ENCODE measurements at places on chromosomes 1 and 21.

DNA sequence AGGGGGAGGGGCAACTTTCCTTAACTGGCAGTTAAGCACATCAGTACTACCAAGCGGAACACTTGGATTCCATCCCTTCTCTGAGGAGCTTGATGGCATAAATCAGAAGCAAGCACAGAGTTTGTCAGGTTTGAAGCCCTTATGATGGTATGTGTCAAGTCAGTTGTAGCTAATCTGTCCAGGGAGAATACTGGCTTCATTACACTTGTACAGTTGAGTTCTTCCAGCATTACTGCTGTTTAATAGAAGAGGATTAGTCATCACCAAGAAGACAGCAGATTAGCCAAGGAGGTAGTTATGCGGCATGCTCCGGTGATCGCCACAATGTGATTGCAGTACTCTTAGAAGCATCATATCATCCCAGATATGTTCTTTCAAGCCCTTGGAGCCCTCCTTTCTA, 2.1 kb upstream of the TDRD5 start:
- no peak for DNase-seq

- no peak for DNase-seq
These were observed 95.6 kb upstream of the KCNK1 start for GRCh38 chr1:233518344-233518743.

DNA sequence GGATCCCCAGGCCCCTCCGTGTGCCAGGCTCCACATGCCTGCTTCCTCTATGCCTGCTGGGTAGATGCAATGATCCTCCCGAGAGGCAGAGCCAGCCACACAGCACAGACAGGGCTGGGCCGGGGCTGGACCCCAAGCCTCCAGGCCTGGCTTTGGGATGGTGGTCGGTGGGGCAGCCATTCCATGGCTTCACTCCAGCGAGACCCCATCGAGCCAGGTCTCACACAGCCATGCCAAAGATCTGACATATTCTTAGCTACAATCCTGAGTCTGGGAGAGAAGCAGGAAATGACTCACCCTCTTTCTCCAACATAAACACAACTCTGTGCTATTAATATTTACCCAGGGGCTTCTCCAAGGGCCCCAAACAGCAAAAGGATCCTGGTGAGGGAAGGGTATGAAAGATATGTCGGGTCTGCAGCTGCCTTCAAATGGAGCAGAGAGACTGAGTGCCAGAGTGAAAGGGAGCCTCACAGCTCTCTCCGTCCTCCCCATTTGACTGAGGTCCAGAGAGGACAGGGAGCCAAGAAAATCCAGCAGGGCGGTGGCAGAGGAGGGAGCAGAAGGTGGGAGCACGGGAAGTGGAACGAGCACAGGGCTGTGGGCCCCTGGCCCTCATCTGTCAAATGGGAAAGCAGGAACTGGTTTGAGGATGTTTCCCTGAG, 639.5 kb downstream of the MATN1 start:
- peak; percentile 33 for DNase-seq

DNA sequence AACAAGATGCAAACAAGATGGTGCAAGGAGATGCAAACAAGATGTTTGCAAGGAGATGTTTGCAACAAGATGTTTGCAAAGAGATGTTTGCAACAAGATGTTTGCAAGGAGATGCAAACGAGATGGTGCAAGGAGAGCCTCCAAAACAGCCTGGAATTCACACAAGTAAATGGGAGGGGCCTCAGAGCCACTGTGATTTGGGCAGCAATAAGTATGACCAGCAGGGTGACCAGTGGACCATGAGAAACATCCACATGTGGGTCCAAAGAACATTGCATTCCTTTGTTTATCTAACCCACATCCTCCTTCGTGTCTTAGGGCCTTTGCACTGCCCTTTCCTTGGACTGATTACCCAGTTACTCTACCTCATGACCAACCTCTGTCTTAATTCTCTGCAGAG, 162.9 kb downstream of the PLPP3 start:
- DNase-seq = no peak

GRCh38 chr1:217059401-217059800, 336.2 kb upstream of the ESRRG start:
- DNase-seq = no peak

DNA sequence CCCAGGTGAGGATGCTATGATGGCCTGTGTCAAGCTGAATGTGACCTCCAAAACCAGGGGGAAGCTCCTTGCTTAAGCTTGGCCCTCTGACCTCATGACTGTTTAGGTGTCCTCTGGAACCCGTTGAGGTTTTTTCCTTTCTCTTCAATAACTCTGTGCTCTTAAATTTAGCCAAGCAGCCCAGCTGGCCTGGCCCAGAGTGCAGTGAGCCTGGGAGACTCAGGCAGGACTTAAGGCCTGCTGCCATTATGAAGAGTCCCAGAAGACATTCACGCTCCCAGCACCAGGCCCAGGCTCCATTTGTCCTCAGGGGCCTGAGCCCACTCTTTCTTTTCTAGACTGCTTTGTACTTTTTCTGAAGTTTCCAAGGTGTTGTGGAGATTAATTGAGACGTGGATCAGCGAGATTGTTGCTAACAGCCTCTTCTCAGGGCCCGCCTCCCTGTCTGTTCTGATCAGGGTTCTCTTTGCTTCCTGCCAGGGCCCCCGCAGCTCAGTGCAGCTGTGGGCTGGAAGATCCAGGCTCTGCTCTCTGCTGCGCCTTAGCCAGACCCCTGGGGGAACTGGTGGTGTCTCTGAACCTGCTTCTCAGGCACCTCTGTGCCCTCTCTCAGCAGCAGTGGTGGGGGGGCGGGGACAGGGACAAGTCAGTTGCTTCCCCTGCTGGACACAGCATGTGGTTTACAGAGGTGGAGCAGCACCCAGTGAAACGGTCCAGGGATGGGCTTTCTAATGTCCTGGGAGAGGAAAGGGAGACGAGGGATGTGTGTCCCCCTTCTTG, 124.2 kb downstream of the GRIK3 start:
- no peak for DNase-seq

- peak; percentile 83 for DNase-seq
These were observed 13.6 kb downstream of the THAP3 start for GRCh38 chr1:6638226-6638625.

GRCh38 chr1:165287781-165288180, 68.7 kb downstream of the LMX1A start:
- DNase-seq = no peak

Data from fibroblast of gingiva (primary cell).